Activated naive CD4-positive, alpha-beta T cell treated with anti-CD3 and anti-CD28 coated beads, Interleukin-2, amount 50 U/mL, for 72 hours (primary cell): ENCODE measurements at places on chromosomes 7 and 10. TPM values are rescaled to one million over a fixed set of nuclear protein-coding genes. Genes with fewer than 3 reads are reported as not detected.

The HOXA13 gene
- total RNA-seq, result not detected

The TMEM184A gene
- 0.73 TPM for total RNA-seq

The WDR91 gene
- 9.9 TPM for total RNA-seq

The ADAM8 gene
- 101 TPM for total RNA-seq

- no peak for DNase-seq
These were observed 129.8 kb upstream of the FAM20C start for GRCh38 chr7:62361-63116.

DNA sequence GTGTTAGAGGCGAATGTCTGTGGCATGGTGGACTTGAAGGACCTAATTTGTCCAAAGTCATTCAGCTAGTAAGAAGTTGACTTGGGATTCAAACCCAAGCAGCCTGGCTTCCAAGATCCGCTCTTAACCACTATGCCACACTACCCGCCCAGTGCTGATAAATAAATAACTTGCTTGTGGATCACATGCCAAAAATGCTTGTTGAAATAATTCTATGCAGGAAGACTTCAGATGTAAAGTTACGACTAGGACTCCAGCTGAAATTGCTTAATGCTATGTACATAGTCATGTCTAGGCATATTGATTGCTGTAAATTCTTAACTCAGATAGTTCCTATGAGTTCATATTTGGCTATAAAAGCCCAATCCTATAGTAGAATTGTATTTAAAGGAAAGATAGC is 76.0 kb downstream of the PLXDC2 start:
- no peak for DNase-seq

- DNase-seq, result no peak
These were observed 107.1 kb downstream of the DLG5 start for GRCh38 chr10:77819210-77820112.

- no peak for DNase-seq
These were observed 793 bp downstream of the FOXL3 start for GRCh38 chr7:290554-291372.

DNA sequence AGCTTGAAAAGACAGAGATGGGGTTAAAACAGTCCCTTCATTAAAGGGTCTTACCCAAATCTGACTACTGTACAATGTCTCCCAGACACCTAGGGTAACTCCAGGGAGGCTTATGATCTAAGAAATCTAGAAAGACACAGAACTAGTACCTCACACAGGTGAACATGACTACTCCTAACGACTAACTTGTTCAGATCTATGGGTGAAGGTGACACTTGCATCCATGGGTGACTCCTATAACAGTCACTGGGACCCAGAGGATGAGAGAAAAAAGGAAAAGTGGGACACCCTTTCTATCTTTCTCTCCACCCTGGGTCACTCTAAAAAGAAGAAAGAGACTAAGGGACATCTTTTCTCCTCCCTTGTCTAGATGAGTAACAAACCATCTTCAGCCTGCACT is 19.2 kb downstream of the AKR1C8 start:
- no peak for DNase-seq
